ENCODE measurements at places on chromosomes 3 and 15.
A peak's percentile ranks its signal among the peaks of the same experiment; 100 is the strongest.

- DNase-seq = peak; percentile 43
These were observed 3.9 kb upstream of the ZNF80 start for GRCh38 chr3:114241262-114241661.

DNA sequence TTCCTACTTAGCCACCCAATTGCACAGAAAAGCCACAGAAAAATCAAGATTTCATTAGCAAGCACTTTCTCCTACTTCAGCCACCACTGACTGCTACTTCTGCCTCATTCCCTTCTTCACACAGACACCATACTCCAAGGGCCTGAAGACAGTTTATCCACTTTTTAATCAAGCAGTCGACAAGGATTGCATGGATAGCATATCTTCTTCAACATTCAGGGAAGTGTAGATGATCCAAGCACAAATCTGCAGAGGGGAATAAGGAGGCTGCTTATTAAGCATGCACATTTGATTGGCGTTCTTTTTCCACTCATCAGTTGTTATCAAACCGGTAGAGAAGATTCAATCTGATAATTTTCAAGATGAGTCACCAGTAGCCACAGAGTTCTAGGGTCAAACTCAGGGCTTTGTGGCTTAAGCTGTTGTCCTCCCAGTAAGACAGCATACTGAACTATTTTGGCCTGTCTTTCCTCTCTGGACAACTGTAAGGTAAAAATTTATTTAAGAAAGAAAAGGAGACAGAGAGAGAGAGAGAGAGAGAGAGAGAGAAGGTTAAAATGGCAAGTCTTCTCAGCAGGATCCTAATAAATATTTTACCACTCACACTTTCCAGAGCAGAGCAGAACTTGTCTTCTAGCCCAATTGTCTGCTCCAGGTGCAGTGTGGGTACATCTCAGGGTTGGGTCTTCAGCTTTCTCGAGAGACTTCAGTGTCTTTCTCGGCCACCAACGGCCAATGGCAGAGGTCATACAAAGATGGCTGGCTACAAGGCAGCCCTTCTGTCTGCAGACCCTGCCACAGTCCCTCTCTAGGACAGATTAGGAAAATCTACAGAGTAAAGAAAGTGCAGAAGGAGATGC, 80.6 kb upstream of the BHLHE40 start:
- peak; percentile 57 for DNase-seq

- DNase-seq = no peak
These were observed 331.0 kb upstream of the RASGRP1 start for GRCh38 chr15:38895326-38896255.

DNA sequence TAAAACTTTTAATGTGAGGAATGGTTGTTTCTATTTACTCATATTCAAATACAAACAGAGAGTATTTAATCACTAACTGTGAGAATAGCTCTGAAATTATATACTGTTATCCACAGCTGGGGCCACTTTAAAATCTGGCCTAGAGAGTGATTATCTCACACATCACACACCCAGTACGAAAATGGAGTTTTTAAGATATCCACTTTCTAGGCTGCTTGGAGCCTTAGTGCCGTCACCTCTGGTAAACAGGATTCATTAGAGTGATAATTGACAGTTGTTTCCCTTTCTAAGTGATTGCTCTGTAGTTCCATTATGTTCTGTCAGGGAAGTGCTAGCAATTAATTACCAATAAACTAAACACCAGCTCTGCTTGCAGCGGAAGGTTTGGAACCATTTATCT, 942.4 kb downstream of the FHIT start:
- DNase-seq = no peak

GRCh38 chr3:111917300-111917699, 58.2 kb downstream of the PHLDB2 start:
- DNase-seq = no peak

GRCh38 chr3:183317271-183317670, 64.2 kb downstream of the B3GNT5 start:
- DNase-seq = no peak

- no peak for DNase-seq
These were observed 168.6 kb downstream of the SOX2 start for GRCh38 chr3:181880331-181880730.

DNA sequence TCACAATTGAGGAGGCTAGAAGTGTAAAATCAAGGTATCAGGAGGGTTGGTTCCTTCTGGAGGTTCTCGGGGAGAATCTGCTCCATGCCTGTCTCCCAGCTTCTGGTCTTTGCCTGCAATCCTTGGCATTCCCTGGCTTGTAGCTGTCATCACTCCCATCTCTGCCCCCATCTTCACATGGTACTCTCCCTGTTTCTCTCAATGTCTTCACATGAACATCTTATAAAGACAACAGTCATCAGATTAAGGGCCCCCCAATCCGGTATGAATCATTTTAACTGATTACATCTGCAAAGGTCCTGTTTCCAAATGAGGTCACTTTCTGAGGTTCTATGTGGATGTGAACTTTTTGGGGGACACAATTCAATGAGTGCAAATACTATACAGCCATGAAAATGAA, 113.0 kb upstream of the GALNT15 start:
- no peak for DNase-seq

GRCh38 chr3:196660381-196661166, 21.1 kb downstream of the NRROS start:
- no peak for DNase-seq

- no peak for DNase-seq
These were observed 31.3 kb downstream of the MKRN3 start for GRCh38 chr15:23596736-23597135.

GRCh38 chr15:68643216-68643830, 64.5 kb downstream of the CORO2B start:
- no peak for DNase-seq

GRCh38 chr15:39403640-39404117, 177.2 kb upstream of the THBS1 start:
- DNase-seq = peak; percentile 77

GRCh38 chr3:14806641-14807263, 12.0 kb upstream of the FGD5 start:
- DNase-seq = peak; percentile 63

DNA sequence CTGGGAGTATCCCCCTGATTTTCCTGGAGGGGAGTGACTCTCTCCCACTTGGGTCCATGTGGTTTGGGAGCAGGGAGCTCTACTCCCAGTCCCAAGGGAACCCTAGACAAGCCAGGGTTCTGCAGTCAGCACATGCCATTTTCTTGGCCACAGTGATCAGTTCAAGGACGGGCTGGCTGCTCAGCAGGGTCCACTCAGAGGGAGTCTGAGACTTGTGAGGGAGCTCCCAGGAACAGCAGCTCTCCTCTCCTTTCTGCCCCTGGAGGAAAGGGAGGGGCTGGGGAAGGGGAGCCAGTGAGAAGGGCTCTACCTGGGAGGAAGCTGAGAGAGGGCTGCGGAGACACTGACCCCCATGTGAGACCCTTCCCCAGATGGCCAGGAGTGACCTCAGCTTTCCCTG, 29.1 kb upstream of the LMCD1 start:
- no peak for DNase-seq

DNA sequence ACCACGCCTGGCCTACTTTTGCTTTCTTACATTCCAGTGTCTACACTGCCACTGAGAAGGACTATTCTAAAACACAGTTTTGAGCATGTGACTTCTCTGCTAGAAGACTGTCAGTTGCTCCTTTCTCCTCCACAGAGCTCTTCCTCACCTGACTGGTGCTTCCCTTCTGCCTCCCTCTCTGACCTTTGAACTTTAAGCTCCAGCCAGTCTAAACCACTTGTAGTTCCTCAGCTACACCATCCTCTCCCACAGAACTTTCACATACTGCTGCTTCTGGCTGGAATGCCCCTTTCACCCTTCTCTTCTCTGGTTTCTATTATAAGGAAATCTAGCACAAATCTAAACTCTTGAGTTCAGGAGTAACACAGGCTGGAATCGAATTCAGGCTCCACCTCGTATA, 9.1 kb downstream of the NCEH1 start:
- no peak for DNase-seq

DNA sequence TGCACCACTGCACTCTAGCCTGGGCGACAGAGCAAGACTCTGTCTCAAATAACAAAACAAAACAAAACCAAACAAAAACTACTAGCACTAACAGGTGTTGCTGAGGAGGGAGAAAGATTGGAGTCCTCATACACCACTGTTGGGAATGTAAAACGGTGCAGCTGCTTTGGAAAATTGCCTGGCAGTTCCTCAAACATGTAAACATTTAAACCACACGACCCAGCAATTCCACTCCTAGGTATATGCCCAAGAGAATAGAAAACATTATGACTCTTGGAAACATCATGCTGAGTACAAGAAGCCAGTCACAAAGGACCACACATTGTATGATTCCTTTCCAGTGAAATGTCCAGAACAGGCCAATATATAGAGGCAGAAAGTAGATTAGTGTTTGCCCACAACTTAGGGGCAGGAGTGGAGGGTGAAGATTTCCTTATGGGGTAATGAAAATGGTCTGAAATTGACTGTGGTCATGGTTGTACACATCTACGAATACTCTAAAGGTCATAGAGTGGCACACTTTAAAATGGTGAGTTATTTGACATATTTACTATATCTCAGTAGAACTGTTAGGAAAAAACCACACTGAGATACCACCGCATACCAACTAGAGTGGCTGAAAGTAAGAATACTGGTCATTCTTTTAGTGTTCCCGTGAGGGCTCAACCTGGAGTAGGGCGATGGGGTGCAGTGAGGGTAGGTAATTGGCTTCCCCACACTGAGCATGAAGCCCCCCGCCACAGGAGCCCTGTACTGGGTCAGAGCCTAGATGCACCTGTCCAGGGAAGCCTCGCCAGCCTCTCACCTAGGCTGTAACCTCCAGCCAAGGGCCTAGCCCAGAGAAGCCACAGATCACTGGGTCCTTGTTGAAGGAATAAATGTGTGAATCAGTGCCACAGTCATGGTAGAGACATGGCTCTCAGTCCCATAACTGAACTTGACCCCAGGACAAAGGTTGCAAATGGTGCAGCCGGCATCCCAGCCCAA, 131.1 kb downstream of the NUP210 start:
- DNase-seq = no peak

GRCh38 chr15:99909592-99910295, 176.5 kb upstream of the LYSMD4 start:
- DNase-seq = peak; percentile 37

- DNase-seq = peak; percentile 60
These were observed 236.8 kb upstream of the TBC1D5 start for GRCh38 chr3:17979252-17979651.

- no peak for DNase-seq
These were observed 55.1 kb downstream of the MBNL1 start for GRCh38 chr3:152323834-152324233.

GRCh38 chr3:189119950-189120349, 51.8 kb upstream of the TPRG1 start:
- DNase-seq = no peak

DNA sequence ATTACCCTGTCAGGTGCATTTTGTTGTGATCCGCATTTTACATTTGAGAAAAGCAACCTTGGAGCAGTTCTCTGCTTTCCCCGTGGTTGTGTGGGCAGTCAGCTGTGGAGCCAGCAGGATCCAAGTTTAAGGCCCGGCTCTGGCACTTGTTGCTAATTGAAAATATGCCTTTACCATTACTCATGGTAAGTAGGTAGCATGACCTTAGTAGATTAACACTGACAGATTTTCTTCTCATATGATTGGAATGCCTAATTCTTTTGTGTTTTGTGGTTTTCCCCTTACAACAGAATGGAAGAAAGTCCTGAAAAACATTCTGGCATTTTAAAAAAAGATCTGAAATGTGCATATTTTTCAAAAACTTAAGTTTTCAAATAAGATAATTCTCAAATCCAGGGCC, 246.5 kb upstream of the LRRN1 start:
- no peak for DNase-seq

- DNase-seq = peak; percentile 10
These were observed 744.7 kb downstream of the EPHA3 start for GRCh38 chr3:89851974-89852621.

DNA sequence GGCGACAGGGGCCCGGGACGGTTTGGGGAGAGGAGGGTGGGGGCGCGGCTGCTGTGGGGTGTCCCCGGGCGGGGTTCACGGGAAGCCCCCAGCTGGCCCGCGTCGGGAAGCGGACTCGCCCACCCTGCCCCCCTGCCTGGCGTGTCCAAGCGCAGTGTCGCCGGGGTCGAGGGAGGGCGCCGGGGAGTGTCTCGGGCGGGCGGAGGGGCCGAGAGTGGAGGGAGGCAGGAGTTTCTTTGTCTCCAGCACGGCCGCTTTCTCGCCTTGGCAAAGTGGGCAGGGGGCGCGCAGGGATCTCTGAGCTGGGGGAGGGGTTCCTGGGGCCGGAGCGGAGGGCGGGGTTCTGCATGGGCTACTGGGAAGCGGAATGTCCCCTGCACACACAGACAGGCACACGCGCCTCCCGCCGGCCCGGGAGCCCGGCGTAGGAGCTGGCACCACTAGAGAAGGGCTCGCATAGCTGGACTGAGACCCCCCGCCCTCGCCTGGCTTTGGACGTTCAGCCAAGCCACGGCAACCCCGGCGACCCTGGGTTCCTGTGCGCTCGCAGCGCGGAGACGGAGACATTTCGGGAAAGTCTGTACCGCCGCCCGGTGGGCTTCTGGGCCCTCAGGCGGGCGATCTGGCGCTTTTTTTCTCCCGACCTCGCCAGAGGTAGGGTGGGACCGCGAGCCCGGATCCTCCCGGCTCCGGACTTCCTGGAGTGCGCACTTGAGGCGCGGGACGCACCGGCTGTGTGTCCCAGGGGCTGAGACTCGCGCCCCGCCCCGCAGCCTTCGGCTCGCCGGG, 822 bp downstream of the ST8SIA2 start:
- no peak for DNase-seq

DNA sequence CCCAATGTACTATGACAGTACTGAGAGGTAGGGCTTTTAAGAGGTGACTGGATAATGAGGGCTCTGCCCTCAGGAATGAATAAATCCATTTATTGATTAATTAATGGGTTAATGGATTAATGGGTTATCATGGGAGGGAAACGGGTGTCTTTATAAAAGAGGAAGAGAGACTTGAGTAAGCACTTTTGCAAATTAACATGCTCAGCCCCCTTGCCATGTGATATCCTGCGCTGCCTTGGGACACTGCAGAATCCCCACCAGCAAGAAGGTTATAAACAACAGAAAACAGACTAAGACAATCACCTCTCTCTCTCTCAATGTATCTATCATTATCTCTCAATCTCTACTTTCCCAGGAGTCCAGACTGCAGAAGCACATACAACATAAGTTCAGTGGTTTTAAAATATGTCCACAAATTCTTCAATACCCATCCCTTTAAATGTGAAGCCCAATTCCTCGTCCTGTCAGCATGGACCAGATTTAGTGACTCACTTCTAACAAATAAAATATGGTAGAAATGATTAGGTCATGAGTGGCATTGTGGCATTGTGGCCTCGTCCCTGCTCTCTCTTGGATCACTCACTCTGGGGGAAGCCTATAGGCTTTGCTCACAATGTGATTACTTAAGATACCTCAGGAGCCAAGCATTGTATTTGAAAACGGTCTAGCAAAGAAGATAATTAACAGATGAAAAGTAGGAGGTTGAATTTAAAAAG, 40.0 kb upstream of the IL12A start:
- peak; percentile 14 for DNase-seq

- DNase-seq = no peak
These were observed 346.6 kb downstream of the EPHB1 start for GRCh38 chr3:135141672-135142071.

Measured in hematopoietic multipotent progenitor cell treated with erythropoietin and hydrocortisone succinate and interleukin-3 and kit ligand, for 6 days (in vitro differentiated cells).